Activated T-helper 1 cell treated with anti-CD3 and anti-CD28 coated beads, Interleukin-2, amount 50 U/mL, for 16 hours (primary cell): ENCODE measurements at places on chromosomes 7 and 10.

DNA sequence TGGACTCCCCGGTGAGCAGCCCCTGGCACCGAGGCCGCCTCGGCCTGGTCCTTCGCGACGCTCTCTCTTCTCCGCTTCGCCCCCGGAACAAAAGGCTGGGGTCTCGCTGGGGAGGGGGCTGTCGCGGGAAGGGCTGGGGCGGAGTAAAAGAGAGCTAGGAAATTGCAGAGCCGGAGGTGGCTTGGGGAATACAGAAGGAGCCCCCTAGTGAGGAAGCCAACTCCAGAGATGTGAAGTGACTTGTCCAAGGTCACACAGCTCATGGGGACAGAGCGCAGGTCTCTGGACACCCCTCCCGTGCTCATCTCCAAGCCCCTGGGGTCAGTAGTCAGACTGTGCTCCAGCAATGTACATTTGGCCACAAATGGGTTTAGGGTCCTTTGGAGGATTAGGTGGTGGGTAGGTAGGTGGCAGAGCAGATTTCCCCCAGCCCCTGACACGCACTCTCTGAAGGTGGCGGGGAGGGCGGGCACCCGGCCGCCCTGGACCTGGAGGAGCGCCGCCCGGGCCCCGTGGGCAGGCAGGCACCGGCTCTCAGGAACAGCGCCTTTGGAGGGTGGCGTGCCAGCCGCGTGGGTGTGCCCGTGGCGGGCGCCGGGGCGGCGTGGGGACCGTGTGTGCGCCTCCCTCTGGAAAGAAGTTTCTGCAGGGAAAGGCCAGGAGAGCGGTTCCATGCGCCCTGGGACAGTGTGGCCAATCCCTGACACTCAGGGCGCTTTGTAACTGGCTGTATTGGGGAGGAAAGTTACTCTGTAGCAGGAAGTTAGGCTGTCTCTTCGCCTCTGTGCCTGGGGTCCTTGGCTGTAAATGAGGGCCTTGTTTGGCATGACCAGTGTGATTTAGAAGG, 910 bp downstream of the WIPF3 start:
- no peak for DNase-seq

GRCh38 chr7:37174460-37174859, 274.2 kb downstream of the ELMO1 start:
- no peak for DNase-seq

GRCh38 chr7:143490717-143491306, 13.1 kb downstream of the TAS2R41 start:
- DNase-seq = no peak

- no peak for DNase-seq
Observed at GRCh38 chr10:69449841-69450240, 1.4 kb upstream of the TSPAN15 start.

GRCh38 chr10:29389493-29389892, 100.6 kb downstream of the LYZL1 start:
- no peak for DNase-seq

- no peak for DNase-seq
Observed at GRCh38 chr7:37027557-37028341, 303.5 kb upstream of the AOAH start.

DNA sequence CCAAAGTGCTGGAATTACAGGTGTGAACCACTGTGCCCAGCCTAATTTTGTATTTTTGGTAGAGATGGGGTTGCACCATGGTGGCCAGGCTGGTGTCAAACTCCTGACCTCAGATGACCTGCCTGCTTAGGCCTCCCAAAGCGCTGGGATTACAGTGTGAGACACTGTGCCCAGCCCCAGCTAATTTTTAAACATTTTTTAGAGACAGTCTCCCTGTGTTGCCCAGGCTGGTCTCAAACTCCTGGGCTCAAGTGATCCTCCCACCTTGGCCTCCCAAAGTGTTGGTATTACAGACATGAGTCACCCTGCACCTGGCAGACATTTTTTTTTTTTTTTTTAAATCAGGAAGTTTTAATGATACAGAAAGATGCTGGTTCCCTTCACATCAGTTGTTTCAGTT, 15.5 kb downstream of the DENND10 start:
- DNase-seq = no peak

DNA sequence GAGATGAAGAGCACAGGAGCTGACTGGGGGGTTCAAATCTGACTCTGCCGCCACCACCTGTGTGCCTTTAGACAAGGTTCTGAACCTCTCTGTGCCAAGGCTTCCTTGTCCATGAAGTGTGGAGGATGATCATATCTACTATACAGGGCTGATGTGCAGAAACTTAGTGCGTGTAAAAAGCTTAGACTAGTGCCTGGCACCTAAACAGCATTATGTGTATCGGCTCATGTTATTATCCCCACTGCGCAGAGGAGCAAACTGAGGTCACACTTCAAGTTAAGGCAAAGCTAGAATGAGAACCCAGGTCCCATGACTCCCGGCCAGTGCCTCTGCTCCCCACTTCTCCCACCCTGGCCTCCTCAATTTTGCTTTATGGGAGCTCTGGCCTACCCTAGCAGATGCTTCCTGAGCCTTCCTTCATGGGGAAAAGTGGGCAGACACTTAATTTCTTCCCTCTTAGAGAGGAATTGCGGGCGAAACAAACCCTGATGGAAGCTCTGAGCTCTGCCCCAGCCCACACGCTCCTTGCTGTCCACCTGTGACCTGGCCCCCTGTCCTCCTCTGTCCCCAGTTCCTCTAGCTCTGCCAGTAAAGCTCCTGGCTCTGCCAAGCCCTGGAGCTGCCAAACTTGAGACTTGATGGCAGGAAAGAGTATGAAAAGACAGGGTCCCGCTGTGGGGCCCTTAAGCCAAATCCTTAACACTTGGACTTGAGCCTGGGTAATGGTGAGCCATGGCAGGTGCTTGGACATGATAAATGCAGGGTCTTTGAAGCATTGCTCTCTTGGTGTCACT, 71.0 kb downstream of the CDH23 start:
- no peak for DNase-seq

GRCh38 chr10:106981452-106982075, 182.9 kb downstream of the SORCS1 start:
- no peak for DNase-seq

DNA sequence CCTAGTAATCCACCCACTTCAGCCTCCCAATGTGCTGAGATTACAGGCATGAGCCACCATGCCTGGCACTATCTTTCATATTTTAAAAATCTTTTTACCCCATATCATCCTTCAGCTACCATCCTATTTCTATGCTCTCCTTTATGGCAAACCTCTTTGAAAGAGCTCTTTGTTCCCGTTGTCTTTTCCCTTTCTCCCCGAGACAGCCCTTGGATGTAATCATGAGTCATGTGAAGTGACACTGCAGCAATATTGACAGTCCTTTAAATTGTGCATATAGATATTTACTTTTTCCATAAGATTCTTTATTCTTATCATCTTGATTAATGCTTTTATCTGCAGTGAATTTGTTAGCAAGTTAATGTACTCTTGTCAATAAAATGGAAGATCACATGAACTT, 286.6 kb downstream of the ANKRD7 start:
- DNase-seq = no peak

- no peak for DNase-seq
Observed at GRCh38 chr7:45151131-45151684, 6.4 kb upstream of the RAMP3 start.

GRCh38 chr7:113071465-113071864, 15.2 kb downstream of the GPR85 start:
- DNase-seq = no peak

- DNase-seq = no peak
Observed at GRCh38 chr10:21803374-21803773, 200.2 kb downstream of the DNAJC1 start.

- DNase-seq = no peak
Observed at GRCh38 chr7:71236230-71237105, 104.5 kb downstream of the GALNT17 start.

GRCh38 chr10:130215151-130215930, 79.2 kb downstream of the GLRX3 start:
- DNase-seq = no peak

DNA sequence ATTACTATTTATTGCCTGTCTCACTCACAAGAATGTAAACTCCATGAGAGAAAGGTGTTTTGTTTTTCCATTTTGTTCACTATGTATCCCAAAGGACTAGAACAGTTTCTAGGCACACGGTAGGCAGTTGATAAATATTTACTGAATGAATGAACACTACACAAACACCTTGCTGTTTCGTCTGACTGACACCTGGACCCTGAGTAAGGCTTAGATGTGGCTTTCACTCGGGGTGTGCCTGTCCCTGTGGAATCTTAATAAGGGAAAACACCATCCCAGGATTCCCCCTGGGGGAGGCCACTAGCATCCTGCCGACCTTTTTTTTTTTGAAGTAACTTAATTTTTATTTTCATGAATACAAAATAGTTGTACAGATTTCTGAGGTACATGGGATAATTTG, 66.6 kb upstream of the STEAP1B start:
- DNase-seq = no peak

DNA sequence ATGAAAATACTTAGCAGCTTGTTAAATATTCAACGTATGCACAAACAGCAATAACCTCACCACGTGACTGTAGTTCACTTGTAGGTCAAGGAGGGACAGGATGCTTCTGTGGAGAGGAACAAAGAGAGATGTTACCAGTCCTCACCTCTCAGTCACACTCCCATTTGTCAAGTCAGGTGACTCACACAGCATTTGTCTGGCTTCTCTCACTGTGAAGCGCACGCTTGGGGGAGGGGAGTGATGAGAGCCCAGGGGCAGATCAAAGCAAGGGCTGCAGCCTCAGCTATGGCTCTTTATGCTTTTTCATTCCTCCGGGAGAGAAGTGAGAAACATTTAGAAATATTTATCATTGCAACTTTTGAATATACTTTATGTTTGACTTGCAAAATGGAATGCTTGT, 2.9 kb upstream of the RBM20 start:
- DNase-seq = no peak

GRCh38 chr7:29095631-29096445, 50.5 kb downstream of the CPVL start:
- DNase-seq = no peak

GRCh38 chr7:96005271-96005670, 232.9 kb downstream of the DYNC1I1 start:
- DNase-seq = no peak

- DNase-seq = no peak
Observed at GRCh38 chr7:46003161-46003560, 82.1 kb upstream of the IGFBP3 start.

DNA sequence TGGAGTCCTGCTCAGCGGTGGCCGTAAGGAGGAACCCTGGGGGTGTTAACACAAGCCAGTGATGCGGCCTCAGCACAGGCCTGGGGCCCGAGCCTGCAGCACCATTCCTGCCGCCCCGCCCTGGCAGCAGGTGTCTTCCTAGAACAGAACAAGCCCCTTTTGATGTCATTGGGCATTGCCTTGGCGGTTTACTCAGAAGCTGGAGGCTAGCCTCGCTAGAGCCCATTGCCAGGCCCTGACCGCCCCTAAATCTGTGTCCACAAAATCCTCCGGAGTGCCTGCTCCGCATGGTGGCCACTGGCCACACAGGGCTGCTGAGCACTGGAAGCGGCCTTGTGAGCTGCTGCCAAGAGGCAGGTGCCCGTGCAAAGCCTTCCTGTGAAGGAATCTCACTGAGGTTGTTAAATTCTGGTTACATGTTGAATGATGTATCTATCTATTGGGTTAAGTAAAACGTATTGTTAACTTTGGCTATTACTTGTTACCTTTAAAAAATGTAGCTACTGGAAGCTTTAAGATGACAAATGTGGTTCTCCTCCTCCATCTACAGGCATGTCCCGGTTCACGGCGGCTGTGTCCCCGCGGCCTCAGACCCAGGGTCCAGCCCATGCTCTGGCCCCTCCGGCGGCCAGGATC, 1.2 kb upstream of the INPP5A start:
- no peak for DNase-seq

GRCh38 chr7:104982308-104983075, 31.5 kb upstream of the KMT2E start:
- no peak for DNase-seq

DNA sequence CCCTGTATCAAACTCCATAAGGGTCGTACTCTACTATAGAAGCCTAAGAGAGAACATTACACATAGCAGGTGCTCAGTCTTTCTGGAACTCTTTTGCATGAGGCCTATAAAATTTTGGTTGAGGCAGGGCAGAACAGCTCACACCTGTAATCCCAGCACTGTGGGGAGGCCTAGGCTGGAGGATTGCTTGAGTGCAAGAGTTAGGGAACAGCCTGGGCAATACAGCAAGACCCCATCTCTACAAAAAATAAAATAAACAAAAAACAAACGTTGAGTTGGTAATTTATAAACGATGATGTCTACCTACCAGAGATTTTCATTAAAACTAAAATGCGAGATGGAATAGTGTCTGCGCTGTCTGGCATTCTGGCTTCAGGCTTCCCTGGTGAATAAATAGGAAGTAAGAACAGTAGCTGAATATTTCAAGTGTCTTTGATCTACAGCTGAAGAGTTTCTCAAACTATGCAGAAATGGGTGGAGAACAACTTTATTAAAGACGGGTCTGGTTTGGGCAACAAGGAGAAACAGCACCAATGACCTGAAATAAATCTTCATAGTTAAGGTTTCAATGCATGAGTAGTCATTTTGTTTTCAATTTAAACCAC, 774 bp downstream of the PON2 start:
- DNase-seq = no peak
